Non-pigmented ciliary epithelial cell (primary cell): ENCODE measurements at places on chromosomes 3 and 15.
A peak's percentile ranks its signal among the peaks of the same experiment; 100 is the strongest.

GRCh38 chr15:100330629-100331215 is 11.1 kb downstream of the ADAMTS17 start:
- no peak for DNase-seq

GRCh38 chr3:32146746-32147211 is 40.4 kb downstream of the GPD1L start:
- DNase-seq = no peak

DNA sequence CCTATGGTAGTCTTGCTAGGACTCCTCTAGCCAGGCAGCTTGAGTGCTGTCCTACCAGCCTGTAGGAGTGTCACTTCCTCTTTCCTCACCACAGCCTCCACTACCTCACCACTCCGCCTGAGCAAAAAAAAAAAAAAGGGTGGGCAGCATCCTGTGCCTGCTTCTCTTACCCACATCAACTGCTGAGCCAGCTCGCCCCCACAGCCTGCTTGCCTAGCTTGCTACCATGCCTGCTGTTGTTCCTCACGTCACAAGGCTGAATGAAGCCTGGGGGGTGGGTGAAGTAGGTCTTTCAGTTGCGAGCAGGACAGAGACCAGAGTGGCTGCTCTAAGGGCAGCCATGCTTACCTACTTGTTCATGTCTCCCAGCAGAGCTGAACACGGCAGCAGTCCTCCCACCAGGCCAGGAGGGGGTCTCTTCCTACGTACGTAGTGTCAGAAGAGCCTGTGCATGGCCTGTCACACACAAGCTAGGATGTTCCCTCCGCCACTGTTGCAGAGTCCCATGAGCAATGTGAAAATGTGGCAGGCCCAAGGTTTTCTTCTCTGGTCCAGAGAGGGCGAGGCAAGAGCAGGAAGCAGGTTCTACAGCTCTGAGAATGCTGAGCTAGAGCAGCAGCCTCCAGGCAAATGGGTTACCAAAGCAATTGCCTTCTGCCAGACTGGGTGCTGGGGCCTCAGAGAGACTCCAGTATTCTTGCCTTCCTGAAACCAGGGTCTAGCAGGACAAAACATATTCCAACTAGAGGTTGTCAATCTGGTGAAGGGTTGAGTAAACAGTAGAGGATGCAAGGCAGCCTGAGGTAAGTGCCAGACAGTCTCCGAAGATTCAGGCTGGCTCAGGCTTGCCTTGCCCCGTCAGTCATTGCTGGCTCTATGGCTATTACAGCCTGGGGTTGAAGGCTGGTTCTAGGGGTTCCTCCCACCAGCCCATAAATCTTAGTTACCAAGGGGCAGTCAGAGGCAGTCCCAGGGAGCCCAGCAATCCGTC is 8.1 kb downstream of the PPM1M start:
- no peak for DNase-seq

GRCh38 chr3:171821778-171822358 is 11.6 kb upstream of the PLD1 start:
- no peak for DNase-seq

- no peak for DNase-seq
Measured at GRCh38 chr3:32759342-32759741, 58.5 kb upstream of the TRIM71 start.

- no peak for DNase-seq
Measured at GRCh38 chr3:30187366-30187765, 419.0 kb upstream of the TGFBR2 start.

GRCh38 chr15:25508369-25509002 is 69.7 kb upstream of the UBE3A start:
- DNase-seq = no peak

DNA sequence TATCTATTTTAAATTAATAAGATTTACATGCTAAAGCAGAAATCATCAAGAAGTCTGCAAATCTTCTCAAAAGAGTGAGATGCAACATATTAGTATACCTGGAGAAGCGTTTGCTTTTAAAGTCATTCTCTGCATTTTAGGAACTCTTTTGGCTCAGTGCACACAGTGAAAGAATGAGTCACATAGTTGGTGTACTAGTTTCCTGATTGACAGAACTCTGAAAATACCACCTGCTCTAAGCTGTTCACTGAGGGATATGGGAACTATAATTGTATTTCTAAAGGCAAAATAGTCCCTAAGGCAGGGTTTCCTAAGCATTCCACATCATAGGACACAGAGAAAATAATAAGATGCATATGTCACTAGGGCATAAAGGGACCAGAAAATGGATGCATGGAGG is 838.5 kb downstream of the DIPK2A start:
- no peak for DNase-seq

DNA sequence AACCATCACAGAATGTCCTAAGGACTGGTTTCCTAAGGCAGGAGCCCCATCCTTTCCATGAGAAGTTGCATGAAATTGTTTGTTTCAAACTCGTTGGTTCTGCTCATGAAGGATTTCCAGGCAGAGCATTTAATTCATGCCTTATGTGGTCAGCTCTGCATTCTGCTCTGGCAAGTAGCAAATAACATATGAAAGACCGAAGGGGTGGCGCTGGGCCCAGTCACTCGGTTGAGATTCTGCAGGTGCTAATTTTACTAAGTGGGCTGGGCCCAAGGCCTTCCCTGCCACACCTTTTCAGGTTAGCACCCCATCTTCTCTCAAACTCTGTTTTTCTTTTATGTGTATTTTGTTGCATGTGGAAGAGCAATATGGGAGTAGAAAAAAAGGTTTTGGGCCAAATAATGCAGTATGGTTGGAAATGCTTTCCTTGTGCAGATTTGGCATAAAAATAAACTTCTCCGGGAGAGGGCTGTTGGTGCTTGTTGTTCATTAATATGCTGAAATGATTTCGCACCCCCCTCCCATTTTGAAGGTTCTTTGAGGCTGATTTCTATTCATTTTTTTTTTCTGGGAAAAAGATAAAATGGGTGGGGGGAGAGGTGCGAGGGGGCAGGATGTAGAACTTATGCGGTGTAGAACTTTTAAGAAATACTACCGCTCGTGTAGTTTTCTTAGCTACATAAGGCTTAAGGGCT is 182.9 kb upstream of the FEZF2 start:
- no peak for DNase-seq

GRCh38 chr3:58659051-58659675 is 7.4 kb downstream of the FAM3D start:
- DNase-seq = no peak

- DNase-seq = no peak
Measured at GRCh38 chr15:50883903-50884302, 24.6 kb upstream of the AP4E1 start.

DNA sequence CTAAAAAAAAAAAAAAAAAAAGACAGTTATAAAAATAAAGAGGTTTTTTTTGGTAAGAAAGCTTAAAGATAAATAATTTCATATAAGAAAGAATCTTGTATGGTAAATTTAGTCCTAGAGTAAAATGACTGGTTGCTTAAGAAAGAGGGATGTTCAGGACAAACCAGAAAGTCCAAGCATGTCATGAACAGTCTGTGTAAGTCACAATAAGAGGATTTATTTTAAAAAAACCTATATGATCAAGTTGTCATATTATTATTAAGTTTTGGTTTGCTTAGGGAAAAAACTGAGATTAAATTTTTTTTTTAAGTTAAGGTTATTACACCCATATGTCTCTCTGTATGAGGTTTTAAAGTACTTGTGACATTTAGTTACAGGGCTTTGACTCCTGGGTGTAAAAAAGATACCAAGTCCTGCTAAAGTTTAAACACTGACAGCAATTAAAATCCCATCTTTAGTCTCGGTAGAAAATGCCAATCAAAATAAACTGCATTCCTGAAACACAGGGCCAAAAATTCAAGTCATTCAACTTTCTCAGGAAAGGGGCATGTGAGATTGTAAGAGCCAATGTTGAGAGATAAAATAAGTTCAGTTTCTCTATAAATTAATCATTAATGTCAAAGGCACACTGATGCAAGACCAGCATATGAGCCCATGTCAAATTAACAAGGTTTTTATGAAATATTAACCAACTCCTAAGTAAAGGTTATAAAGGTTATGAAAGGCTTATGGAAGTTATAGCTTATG is 8.5 kb upstream of the BDH1 start:
- DNase-seq = no peak

DNA sequence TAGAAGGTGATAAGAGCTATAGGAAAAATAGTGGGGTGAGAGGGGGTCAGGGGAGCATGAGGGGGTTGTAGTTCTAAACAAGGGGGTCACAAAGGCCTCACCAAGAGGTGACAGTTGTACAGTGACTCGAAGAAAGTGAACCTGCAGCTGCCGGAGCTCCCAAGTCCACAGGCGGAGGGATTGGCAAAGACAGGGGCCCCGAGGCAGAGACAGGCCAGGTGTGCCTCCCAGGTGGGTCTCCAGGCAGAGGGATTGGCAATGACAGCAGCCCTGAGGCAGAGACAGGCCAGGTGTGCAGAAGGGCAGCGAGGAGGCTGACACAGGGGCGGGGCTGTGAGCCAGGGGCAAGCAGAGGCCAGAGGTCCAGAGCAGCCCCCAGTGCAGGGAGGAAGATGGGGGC is 63.7 kb downstream of the DNAJB8 start:
- no peak for DNase-seq

- no peak for DNase-seq
Measured at GRCh38 chr15:81880833-81881232, 165.0 kb downstream of the MEX3B start.

- DNase-seq = no peak
Measured at GRCh38 chr15:64991536-64992135, 1.9 kb upstream of the SPG21 start.

- peak; percentile 76 for DNase-seq
Measured at GRCh38 chr3:168801794-168802193, 706.1 kb upstream of the GOLIM4 start.

GRCh38 chr3:171994646-171995428 is 44.5 kb upstream of the FNDC3B start:
- DNase-seq = peak; percentile 82

DNA sequence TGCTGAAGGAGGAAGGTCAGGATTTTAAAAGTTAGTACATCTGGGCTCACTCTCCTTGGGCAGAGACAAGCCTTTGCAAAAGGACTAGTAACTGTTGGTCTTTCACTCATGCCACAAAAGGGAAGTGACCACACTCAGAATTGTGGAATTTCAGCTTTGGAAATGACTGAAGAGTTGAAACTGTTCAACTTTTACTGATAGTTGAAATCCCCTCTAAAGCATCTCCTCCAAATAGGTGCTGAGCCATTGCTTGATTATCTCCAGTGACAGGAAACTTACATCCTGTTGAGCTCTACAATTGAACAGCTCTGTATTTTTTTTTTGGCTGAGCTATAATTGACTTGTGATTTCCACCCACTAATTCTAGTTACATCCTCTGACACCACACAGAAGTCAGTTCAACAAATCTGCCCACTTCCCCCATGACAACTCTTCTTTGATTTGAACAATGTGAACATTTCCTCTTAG is 254.8 kb upstream of the TPRG1 start:
- no peak for DNase-seq

- no peak for DNase-seq
Measured at GRCh38 chr3:196639483-196640296, at the start of gene NRROS. Gene NRROS, plus strand, starts transcription at chr3:196639694. Its CDS starts 14,846 bp downstream, at chr3:196654540.

GRCh38 chr3:138062626-138063025 is 52.7 kb downstream of the CLDN18 start:
- DNase-seq = no peak

DNA sequence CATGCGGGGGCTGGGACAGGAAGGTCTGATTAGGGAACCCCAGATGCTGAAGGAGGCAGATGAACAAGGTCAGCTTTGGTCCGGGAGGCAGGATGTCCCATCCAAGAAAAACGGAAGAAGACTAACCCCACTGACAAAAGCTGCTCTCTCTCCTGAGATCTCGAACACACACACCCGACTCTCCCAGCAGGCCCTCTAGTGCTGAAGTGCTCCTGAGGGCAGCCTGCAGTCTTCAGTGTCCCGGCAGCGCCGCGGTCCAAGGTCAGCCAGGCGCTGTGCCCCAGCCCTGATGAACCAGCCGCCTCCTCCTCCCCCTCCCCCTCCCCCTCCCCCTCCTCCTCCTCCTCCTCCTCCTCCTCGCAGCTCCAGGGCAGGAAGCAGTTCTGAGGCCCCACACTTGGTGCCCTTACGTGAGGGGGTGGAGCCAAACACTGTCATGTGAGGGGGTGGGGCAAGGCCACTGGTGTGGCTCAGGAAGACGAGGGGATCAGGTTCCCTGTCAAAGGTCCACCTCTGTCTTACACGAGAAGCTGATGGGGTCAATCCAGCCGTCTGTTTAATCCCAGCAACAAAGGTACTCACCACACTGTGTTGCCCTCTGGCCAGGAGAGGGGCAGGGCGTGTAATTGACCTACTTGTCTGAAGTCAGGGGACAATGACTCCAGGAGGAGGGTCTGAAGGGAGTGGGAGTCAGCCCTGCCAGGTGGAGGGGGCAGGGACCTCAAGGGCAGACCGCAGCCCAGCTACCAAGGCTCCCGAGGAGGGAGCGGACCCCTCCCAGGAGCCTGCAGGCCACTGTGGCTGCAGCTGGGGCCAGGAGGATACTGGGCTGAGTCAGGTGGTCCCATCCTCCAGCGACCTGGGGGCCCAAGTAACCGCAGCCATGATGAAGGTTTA is 34.3 kb downstream of the PRR23E start:
- DNase-seq = no peak

DNA sequence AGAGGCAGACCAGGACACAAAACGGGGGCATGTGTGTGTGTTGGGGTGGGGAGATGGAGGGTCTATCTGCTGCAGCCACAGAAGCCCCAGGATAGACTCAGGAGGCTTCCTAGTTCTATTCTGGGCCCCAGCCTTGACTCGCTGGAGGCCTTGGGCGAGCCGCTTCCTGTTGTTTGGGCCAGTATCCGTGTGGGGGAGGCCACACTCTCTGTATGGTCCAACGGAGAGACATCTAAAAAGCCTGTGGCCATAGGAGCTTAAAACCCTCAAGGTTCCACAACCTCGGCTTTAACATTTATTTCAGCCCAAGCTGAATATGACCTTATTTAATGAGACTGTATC is 32.8 kb downstream of the POC1A start:
- DNase-seq = no peak

DNA sequence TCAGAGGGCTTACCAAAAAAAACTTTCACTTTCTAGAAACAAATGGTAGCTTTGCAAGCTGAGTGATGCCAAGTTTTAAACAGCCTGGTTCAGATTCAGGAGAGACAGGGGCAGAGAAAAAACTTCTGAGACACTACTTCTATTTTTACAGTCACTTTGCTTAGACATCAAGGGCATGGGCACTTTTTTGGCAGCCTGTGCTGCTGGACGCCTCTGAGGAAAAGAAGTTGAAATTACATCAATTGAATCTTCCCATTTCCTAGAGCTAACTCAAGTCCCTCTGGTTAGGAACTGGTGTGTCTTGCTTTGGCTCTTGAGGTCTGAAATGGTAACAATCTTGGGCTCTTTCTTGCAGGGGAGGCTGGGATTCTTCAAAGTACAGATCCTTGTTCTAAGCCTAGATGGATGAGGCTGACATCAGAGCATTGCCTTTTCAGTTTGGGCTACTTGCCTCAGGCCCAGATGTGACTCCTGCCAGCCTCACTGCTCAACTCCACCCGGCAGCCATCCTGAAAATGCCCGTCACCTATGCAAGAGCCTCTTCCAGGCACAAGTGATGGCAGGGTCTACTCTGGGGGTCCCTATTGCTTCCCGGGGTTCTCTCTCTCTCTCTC is 357.5 kb downstream of the FOXP1 start:
- DNase-seq = no peak

- no peak for DNase-seq
Measured at GRCh38 chr3:141790171-141790570, 27.0 kb downstream of the GRK7 start.
